NCI-H146 (cell line): ENCODE measurements at places on chromosomes 5 and 9.
A peak's percentile ranks its signal among the peaks of the same experiment; 100 is the strongest.

DNA sequence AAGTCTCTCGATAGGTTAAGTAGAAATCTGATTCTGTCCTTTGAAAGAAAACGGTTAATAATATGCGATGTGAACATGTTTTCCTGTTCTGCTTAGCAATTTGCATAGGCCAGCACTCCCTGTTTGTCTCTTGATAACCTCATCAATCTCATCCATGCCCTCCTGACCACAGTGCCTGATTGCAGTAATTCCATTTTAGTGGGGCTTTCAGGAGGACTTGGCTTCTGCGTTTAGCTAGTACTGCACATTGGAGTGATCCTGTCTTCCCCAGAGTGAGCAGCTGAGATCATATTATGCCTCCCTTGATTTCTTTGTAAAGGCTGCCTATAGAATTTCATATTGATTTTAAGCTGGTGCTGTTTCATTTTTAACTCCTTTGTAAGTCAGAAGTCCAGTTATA is 335.9 kb upstream of the ISL1 start:
- peak; percentile 33 for DNase-seq

- peak; percentile 10 for DNase-seq
Observed at GRCh38 chr5:153974131-153974812, 64.4 kb downstream of the FAM114A2 start.

GRCh38 chr9:5917273-5917672 is 26.6 kb downstream of the MLANA start:
- DNase-seq = no peak

DNA sequence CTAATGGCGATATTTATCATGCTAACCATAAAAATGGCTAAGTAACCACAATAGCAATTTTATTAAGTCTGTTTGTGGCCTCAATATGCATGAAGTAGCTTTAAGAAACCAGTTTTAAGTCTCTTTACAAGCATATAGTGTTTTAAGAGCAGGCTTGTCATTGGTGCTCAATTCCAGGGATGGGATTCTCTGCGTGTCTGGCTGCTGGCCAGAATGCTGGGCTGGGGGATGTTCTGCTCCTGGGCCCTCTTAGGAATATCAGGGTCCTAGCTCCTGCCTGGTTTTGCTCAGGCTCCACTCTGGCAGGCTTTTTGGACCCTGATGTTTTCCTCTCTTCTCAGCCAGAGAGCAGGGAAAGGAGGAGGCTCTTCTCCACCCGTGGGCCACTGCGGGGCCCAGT is 127.2 kb downstream of the PDE8B start:
- DNase-seq = no peak

DNA sequence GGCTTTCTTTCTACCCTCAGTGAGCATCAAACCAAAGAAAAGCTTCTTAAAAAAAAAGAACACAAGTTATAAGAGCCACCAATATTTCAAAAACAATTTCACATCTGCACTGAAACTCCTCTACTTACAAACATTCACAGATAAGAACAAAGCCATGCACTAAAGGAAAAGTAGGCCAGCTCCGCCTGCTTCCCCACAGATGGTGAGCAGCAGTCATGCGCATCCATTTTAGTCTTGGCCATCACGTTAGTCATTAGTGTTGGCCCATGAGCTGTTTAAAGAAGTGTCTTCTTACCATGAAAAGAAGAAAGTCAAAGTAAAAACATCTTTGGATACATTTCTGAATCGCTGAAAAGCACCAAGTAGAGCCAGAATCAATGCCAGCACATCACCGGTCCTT is 40.0 kb upstream of the SMIM23 start:
- DNase-seq = no peak

- DNase-seq = no peak
Observed at GRCh38 chr5:41815663-41816229, 54.5 kb downstream of the OXCT1 start.

- DNase-seq = no peak
Observed at GRCh38 chr9:137453643-137454081, 5.5 kb downstream of the NSMF start.

GRCh38 chr9:129316281-129317030 is 138.4 kb upstream of the IER5L start:
- DNase-seq = no peak

DNA sequence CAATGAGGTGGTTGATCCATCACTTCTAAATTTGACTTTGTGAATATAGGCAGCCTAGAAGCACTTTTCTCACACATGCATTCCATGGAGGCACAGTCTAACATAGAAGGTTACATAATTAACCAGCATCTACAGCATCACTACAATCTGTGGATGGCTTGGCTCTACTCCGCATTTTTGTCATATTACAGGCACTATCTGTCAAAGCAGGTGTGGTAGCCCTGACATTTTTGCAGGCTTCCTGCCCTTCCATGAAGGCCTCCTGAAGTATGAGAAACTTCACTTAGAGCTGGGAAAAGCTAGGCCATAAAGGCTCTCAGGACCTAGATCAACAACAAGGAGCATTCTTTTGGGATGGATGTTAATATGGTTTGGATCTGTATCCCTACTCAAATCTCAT is 378.0 kb downstream of the ANXA1 start:
- DNase-seq = no peak

DNA sequence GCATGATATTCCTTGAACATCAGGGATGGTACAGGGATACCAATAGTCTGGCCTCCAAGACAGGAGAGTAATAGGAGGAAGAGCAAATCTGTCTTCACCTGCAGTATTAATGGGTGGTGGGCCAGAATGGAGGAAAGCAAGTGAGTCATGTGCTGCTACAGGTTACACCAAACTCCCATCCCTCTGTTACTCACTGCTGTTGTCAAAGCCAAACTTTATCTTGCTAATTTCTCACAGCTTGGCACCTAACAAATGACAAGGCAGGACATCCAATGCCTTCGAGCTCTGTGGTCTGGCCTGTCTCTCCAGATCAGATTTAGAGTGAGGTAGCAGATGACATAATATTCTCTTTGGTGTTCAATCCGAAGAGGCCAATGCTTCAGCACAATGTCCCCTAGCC is 26.8 kb downstream of the PLAC8L1 start:
- DNase-seq = no peak
